Right atrium auricular region (tissue), 2 donors: ENCODE measurements at places on chromosomes 7 and 10. TPM values are rescaled to one million over a fixed set of nuclear protein-coding genes. Genes with fewer than 3 reads are reported as not detected.

- no peak for DNase-seq
These were observed 14.7 kb upstream of the INA start for GRCh38 chr10:103262229-103262628.

GRCh38 chr7:142711746-142712616, 37.3 kb upstream of the PRSS1 start:
- no peak for DNase-seq

DNA sequence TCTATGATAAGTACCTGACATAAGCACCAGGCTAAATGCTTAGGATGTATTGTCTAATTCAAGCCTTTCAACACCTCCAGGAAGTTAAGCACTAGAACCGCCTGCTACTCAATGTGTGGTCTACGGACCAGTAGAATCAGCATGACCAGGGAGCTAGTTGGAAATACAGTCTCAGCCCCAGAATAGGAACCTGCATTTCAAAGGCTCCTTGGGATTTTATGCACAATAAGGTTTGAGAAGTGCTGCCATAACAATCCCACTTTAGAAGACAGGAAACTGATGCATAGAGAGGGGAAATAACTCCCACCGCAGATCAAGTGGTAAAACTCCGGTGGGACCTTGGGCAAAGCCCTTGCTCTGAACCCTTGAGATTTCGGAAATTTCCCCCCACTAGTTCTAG, 8.8 kb upstream of the DUSP5 start:
- no peak for DNase-seq

DNA sequence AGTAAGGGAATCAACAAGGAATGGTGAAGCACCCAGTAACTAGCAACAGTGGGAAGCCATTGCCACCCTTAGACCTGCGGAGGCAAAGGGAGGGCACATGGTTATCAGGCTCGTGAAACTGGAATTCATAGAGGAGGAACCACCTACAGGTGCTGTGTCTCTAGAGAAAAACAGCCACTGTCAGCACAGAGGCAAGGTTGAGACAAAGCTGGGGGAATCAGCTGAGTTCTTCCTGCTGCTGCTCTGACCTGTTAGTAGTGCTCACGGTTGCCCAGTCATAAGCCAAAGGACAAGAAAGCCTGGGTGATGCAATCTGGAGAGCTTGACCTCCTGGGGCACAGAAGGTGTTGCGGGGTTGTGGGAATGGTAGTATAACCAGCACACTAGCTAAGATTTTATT, 110.1 kb downstream of the TPST1 start:
- DNase-seq = no peak

GRCh38 chr7:40850017-40850416, 715.2 kb downstream of the SUGCT start:
- no peak for DNase-seq

DNA sequence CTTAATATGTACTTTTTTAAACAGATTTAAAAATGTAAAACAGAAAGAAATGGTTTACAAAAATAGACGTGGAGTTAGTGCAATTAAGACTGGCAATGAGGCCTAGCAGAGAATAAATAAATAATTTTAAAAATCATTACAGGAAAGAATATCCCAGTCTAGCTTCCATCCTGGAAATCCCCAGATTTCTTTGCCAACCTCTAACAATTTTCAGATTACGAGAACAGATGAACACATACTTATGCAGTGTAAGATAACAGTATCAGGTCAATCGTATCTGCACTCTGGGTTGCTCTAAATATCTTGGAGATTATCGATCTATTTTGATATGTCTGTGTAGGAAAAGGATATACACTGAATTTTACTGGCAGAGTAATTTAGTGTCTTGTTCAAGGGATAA, 210.5 kb downstream of the SEMA3A start:
- DNase-seq = no peak

DNA sequence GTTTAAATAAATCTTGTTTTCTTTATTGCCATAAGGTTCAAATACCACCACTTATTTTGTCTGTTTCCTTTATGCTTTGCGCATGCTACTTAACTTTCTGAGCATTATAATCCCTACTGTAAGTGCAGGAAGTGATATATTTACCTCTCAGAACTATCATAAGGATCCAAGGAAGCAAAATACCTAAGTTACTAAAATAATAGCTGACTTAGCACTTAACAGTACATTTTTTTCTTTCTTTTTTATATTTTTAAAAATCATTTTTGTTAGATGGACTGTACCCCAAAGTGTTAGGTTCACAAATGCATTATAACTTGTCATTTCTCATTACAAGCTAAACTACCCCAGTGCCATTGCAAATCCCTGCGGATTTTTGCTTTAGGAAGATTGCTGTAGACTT, 663.8 kb downstream of the SUGCT start:
- DNase-seq = no peak

DNA sequence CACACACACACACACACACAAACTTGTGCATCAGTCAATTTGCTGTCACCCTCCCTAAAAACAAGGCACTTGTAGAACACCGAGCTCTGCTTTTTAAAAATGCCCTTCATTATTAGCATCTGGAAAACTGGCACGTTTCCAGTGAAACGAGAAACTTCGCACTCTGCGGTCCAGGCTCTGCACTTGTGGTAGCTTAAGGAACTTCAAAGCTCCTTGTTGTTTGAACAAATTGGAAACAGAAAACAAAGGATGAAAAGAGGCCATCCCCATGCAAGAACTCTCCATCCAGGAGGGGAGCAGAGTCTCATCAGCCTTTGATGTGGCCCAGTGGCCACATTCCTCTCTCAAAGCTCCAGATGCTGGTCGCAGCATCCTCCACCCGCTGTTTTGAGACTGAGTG, 105.1 kb downstream of the C10orf90 start:
- DNase-seq = no peak

DNA sequence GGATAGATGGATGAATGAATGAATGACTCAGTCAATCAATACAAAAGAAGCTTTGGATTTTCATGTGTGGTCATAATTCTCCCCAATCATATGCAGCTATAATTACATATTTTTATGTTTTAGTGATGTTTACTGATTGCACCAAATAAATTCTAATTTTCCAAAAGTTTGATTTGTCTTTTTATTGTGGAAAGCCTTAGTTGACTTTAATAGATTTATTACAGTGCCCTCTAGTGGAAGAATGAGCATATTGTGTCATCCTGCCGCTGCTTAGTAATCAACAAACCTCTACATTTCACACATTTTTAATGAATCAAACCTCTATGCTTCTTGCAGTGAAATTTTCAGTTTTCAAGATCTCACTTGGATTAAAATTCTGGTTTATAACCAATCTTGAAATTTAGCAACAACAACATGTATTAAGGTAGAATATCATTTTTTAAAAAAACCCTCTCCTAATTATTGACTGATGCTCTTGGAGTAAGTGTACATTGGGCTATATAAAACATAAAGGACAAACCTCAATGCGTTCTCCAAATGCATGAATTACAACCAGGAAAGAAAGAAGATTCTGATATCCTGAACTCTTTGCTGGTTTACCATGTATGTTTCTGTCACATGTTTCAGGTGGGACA, 55.6 kb upstream of the PNLIP start:
- no peak for DNase-seq

DNA sequence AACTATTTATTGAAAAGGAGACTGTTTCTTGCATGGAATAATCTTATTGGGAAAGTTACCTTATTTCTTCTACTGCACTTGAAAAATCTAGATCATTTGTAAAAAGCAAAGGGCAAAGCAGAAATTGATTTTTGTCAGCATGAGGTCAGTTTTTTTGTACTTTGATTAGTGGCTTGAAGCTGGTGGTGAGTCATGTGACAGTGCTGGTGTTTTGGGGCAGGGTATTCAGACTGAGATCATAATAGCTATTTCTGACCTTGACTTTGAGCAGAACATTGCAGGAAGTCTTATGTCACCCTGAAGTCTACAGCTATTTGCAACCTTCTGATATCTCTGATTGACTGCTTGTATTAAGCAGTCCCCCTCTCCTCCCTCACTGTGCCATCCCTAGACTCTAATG, 66.3 kb upstream of the SORCS3 start:
- no peak for DNase-seq

- DNase-seq = no peak
These were observed 666 bp downstream of the SVIL start for GRCh38 chr10:29634105-29634504.

DNA sequence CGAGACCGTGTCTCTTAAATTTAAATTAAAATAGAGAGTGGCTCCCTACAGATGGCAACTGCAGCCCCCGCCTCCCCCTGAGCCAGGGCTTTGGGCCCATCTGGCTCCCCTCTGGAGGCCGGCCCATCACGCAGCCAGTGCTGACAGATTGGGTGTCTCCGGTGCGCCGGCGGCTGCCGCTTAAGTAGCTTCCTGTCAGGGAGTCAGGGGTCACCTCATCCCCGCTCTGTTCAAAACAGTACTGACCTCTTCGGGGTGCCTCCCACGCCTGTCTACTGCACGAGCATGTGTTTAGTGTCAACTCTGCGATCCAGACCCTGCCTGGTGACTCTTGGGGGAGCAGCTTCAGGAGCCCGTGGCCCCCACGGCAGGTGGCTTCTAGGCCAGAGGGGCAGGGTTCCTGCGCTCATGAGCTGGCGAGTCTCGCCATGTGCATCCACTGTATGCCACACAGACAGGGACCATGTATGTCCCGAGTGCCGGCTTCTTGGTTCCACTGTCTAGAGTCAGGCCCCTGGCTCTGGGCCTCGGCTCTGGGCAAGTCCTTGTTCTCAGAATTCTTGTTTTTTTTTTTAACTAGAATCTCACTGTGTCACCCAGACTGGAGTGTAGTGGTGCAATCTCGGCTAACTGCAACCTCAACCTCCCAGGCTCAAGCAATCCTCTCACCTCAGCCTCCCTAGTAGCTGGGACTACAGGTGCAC, 36.1 kb downstream of the KCTD7 start:
- DNase-seq = no peak

DNA sequence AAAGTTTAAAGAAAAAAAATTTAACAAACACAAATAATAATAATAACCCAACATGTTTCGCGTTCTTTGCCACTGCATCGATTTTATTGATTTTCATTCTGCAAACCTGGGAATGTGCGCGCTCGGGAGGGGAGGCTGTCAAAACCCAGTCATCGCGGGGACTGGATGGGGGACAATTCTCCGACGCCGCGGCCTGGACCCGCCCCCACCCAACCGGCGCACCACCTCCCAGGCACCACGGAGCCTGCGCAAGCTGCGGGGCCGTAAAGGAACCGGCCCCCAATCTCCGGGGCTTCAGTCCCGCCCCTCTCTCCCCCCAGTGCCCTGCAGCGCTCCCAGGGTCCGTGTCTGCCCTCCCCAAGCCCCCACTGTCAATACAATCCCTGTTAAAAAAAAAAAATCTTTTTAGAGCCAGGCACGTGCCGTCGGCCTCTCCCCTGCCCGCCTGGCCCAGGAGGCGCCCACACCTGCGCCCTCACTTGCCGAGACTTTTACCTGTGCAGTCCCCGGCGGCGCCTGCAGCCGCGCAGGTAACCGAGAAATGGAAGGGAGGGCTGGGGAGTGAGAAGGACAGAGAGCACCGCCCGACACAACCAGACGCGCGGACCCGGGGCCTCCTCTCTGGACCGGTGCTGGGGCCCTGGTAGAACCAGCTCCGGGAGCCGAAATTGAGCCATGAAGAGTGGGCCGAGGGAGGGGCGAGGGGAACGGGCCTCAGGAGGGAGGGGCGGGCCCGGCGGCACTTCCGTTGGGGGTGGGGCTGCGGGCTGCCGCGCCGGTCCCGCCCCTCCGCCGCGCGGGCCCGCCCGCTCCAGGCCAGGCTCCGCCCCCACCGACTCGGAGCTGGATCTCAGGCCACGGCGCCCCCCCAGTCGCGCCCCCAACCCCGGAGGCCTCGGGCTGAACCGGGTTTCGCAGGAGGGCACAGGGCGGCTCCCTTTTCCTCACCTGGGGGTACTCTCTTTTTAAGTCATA, 7.6 kb upstream of the ZNF503 start:
- no peak for DNase-seq

GRCh38 chr10:13953371-13953770, 366.6 kb downstream of the PRPF18 start:
- no peak for DNase-seq

- DNase-seq = no peak
These were observed 26.4 kb downstream of the SLC16A9 start for GRCh38 chr10:59682986-59683937.

DNA sequence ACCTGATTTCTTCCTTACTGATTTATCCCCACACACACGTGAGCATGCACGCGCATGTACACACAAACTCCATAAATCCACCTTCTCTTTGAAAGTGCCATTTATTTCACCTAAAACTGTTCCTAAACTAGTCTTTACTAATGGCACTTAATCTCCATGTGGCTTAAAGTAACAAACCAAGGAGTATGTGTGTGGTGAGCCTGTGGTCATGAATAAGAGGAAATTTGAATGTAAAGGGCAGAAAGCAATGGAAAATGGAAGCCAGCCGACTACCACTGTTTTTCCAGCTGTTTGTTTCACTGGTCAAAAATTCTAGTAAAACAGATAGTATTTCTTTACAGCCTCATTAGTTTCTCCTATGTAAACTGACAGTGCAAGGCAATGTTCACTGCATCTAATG, 23.8 kb downstream of the SEMA3C start:
- no peak for DNase-seq

DNA sequence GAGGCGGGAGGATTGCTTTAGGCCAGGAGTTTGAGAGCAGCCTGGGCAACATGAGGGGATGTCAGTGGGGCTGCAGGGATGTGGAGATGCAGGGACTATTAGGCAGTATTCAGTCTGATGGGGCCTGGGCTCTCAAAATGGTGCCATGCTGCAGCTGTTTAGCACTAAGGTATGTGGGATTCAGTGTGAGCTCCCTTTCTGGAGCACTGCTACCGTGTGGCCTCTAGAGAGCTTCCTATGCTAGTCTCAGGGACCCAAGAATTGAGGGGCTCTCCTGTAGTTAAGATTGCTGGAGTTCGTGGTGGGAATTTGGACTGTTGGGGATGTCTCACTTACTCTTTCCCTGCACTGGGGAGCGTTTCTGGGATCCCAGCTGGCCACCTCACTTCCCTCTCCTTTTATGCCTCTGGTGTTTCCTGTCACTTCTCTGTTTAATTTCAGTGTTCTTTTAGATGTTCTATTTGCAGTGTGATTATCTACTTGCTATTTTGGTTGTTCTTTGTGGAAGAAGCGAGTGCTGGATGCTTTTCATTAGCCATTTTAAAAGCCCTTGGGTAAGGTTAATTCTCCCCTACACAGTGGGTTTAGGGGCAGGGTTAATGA, 23.4 kb downstream of the LSMEM1 start:
- no peak for DNase-seq

NEBL gene
- total RNA-seq = 304 TPM

PLCE1 gene
- 28.1 TPM for total RNA-seq

SUN3 gene
- total RNA-seq = not detected

ELN gene
- total RNA-seq = 149 TPM

DCLRE1A gene
- total RNA-seq = 7.4 TPM

ZNF804B gene
- total RNA-seq = 0.20 TPM
